ENCODE measurements at places on chromosomes 3 and 15.

- no peak for DNase-seq
Measured at GRCh38 chr15:40072216-40072990, 33.4 kb upstream of the SRP14 start.

GRCh38 chr3:132382267-132382666, 35.0 kb upstream of the DNAJC13 start:
- no peak for DNase-seq

GRCh38 chr3:4829031-4829394, 150.2 kb upstream of the BHLHE40 start:
- no peak for DNase-seq

DNA sequence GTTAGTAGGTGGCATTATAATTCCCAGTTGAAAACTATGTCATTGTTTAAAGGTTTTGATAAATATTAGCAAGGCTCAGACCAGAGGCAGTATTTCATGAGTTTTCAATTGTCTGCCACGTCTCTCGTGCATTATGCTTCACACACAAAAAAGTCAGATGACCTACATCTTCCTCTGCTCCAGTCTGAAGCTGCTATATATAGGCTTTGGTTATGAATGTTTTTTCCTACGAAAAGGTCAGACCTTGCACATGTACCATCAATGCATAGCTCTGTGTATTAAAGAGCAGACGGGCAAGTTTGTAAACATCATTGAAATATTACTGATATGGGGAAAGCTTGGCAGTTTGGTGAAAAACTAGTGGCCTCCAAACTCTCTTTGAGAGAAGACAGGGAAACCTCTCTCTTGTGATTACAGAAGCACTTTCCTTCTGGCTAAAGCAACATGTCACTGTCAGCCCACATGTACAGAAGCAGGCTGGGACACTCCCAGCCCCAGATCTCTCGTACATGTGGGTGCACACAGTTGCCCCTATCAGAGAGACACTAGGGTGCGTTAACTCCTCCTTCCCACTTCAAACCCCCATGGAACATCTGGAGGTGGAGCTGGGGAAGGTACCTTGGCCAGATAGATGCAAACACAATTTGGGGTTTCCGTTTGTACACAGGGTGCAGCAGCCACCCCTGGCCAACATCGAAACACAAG, 184.0 kb upstream of the BCL6 start:
- DNase-seq = no peak

DNA sequence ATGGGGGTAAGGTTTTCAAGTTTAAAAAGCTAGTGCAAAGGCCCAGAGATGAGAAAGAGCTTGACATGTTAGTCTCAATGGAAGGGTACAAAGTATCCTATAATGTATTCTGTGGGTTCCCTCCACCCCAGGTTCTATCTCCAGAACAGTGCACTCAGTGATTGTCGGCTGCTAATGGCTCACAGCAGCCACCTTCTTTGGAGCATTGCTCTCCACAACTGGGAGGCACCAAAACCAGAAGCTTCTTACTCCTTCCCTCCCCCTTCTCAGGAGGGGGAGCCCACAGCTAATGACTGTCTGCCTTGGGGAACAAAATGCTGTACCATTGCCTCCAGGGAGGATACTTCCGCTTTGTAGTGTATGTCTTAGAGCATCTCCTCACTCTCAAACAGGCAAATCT, 439.4 kb upstream of the RBMS3 start:
- no peak for DNase-seq

DNA sequence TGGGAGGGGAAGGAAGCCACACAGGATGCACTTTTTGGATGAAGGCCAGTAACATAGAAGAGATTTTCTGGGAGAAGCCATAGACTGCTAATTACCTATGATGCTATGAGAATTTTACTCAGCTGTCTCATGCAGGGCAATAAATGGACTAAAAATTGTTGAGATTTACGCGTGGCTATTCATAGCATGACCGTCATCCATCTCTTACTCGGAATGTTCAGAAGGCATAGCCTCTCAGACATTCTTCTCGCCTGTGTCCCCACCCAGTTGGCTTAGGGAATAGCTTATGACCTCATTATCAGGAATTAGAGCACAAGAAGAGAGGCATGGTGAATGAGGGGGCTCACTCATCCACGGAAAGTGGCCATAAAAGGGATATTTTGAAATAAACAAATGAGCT, 107.9 kb upstream of the ATP10A start:
- no peak for DNase-seq

DNA sequence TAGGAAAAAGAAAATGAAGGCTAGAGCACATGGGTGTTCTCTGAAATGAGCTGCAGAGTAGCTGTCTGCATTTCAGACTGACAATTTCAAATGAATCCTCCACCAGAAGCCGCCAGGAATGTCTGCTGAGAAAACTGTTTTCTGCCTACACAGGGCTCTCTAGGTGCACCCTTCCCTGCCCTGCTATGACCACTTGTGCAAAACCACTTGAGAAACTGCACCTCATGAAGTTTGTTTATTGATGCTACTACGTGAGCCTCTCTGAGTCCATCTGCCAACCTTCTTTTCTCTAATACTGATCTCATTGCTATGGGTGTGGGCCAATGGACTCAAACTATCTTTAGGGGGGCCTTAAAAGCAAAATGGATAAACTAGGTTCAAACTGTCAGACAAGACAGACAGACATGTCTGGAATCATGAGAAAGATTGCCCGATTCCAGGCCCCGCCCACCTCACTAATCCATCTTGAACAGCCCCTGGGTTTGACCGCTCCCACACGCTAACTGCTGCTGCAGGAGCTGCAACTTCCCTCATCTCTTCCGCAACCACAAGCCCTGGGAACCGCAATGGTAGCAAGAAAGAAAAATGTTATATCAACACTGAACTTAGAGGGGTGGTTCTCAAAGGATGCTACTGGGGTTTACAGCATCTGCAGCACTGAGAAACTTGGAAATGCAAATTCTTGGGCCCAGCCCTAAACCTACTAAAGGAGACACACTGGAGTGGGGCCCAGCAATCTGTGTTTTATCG, 9.0 kb upstream of the CD47 start:
- no peak for DNase-seq

DNA sequence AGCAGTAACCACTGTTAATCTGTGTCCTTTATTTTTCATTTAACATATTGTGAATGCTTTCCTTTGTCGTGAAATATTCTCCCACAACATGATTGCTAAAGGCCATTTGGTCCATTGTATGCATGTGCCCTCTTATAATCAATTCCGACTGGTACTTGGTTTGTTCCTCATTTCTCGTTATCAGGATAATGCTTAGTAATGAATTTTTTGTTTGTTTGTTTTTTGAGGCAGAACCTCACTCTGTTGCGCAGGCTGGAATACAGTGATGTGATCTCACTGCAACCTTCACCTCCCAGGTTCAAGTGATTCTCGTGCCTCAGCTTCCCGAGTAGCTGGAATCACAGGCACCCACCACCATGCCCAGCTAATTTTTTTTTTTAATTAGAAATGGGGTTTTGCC, 22.0 kb downstream of the SPATA12 start:
- no peak for DNase-seq

DNA sequence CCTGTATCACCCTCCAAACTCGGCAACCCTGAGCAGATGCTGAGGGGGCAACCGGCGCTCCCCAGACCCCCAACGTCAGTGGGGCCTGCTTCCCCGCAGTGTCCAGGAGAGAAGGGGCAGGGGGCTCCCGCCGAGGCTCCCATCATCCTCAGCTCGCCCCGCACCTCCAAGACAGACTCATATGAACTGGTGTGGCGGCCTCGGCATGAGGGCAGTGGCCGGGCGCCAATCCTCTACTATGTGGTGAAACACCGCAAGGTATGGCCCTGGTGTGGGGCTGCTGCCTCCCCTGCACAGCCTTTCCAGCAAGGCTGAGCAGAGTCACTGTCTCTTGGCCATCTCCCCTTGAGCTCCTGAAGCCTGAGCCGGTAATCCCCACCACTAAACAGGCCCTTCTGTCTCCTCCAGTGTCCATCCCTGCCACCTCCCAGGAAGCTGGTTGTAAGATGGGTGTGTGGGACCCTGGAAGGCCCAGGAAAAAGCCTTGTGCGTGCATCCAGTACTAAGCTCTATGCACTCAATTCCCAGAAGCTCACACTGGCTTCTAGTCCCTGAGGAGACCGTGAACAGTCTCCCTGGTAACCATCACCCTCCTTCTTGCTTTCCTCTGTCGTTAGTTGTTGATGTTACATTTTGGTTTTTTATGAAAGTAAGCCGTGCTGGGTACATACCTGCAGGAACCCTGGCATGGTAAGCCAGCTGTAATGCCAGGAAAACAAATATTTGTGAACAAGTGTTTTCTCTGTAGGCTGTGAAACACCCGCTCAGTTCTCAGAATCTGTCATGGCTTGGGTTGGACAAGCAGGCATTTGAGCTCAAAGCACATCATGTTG, 63.3 kb downstream of the BOC start:
- no peak for DNase-seq

DNA sequence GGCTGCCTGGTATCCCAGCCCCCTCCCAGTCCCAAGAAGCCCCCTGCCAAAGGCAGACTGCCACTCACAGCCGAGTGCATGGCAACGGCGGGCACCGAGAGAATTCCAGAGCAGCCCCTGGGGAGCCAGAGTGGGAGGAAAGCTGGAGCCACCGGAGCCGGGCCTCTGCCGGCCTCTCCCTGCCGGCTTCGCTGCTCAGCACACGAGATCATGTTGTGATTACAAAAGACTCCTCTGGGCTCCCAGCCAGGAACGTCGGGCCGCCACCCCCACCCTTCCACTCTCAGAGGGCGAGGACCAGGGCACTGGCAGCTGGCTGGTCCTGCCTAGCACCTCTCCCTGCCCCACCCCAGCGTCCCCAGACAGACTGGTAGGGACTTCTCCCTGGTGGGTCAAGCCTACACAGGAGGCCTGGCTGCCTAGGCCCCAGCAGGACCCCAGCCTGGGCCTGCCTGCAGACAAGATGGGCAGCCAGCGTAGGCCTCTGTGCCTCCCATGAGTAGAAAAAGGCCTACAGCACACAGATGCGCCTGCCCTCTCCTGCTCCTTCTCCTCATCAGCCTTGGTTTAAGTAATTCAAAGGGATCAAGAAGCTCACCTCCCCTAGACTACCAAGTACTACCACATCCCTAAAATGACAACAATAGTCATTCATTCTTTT, at the start of gene CCDC9B:
Gene CCDC9B (minus strand): TSS at position 200 of the 661 bp plus-strand sequence. CDS start 120 bp downstream, at position 80.
- no peak for DNase-seq

Data from stimulated activated CD4-positive, alpha-beta T cell treated with anti-CD3 and anti-CD28 coated beads, Interleukin-2, amount 100 ng/mL, for 48 hours (primary cell).